Right renal cortex interstitium (tissue), 3 donors: ENCODE measurements at places on chromosomes 3 and 15.

DNA sequence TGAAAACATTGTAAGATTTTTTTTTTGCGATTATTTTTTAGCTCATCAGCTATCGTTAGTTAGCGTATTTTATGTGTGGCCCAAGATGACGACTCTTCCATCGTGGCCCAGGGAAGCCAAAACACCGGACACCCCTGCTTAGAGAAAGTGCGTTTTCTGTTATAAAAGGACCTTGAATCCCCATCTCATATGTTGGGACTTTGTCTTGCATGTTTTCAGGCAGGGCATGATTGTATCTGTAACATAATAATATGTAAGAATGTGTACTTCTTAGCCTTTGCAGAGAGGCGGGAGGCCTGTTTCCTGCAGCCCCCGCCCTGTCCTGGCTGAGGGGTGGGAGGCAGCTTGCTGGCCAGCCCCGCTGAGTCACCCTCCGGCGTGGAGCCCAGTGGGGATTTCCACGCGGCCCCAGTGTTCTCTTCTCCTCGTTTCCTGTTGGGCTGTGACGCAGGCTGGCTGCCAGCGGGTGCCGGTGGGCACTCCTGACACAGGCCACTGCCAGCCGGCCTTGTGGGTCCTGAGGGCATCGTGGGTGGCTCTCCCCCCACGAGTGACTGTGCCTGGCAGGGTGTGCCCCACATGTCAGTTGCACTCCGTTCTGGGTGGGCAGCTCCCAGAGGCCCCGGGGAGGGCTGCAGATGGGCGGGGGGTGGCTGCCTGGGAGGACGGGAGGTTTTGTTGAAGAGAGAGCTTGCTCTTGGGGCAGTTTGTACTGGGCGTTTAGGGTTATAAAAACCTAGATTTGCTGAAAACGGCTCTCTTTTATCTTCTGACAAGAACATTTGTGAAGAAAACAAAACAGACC, 55.6 kb downstream of the SMAD3 start:
- no peak for DNase-seq

GRCh38 chr3:39183211-39184080, 8.9 kb downstream of the XIRP1 start:
- no peak for DNase-seq

GRCh38 chr15:68821190-68821840, 620 bp upstream of the ANP32A start:
- DNase-seq = no peak

DNA sequence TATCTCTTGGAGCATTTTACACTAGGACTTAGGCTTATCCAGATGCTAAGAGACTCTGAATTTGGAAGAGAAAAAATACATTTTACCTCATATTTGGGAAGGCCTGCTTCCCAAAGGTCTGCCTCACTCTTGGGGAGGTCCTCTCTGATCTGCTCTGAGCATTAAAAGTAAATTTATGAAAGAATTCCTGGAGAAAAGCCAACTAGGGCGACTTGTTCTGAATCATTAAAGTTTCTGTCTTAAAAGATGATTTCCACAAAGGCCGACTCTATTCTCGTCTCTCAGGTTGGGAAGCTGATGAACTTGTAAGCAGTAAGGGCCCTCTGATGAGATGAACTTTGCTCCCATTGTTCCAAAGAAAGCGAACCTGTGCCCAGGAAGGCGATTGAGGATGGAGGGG, 48.7 kb upstream of the HES1 start:
- no peak for DNase-seq

- peak; percentile 14 for DNase-seq
Measured at GRCh38 chr3:58577269-58577821, at the start of gene FAM107A. Gene FAM107A, minus strand, starts transcription at chr3:58577391. Its CDS starts 7,531 bp downstream, at chr3:58569860.

DNA sequence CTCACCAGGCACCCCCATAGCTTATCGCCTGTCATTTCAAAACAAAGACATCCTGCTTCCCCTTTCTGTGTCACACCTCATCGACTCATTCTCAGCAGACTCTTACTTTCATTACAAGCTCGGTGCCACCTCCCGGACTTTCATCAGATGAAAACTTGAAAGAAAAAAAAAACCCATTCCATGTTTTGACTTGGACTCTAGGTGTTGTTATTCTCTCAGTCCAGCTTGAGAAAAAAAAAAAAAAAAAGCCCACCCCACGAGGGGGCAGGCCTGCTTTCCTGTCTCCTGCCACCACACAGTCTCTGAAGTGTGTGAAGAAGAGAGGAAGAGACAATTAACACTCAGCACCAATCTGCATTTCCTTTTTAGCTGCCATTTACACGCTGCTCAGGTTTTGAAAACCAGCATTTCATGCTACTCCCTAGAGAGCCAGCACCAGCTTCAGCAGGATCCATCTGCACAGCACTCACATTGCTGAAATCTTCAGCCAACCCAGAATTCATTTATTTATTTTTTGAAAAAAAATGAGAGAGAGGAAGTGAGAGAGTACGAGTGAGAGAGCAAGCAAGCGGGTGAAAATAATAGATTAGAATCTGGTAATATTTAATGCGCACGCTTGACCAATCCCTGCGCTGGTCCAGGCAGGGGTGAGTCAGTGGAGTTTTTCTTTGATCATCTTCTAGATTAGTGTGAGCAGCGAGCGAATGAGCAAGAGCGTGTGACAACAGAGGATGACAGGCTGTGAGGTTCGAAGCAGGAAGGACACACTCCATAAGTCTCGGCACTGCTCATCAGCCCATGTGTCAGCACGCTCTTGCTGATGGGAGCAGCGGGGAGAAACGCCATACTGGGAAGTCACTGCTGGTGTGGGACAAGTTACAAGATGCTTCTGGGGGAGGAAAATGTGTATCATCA, 23.5 kb downstream of the ZNF80 start:
- no peak for DNase-seq

- no peak for DNase-seq
Measured at GRCh38 chr3:37957539-37957936, 33.0 kb upstream of the VILL start.

GRCh38 chr15:87577336-87577735, 679.2 kb downstream of the NTRK3 start:
- no peak for DNase-seq

DNA sequence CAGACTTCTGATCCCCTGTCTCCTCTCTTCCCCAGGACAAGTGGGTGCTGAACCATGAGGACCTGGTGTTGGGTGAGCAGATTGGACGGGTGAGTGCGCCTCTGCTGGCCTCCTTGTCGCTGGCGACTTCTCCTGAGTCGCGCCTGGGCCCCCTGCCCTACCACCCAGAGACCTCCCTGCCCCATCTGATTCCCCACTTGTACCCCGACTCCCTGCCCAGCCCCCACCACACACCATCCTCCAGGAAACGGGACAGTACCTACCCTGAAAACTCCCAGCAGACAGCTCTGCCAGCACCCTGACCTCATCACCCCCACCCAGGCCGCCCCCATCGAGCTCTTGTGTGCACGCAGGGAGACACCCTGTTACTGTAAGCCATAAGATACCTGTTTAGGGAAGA, 7.7 kb downstream of the FES start:
- no peak for DNase-seq

GRCh38 chr3:167712445-167712844, 22.2 kb downstream of the PDCD10 start:
- no peak for DNase-seq

- no peak for DNase-seq
Measured at GRCh38 chr3:1442271-1442670, 349.4 kb downstream of the CNTN6 start.

- no peak for DNase-seq
Measured at GRCh38 chr3:42351207-42351606, 59.2 kb downstream of the LYZL4 start.

GRCh38 chr3:110419601-110420000, 652.0 kb upstream of the NECTIN3 start:
- DNase-seq = no peak

DNA sequence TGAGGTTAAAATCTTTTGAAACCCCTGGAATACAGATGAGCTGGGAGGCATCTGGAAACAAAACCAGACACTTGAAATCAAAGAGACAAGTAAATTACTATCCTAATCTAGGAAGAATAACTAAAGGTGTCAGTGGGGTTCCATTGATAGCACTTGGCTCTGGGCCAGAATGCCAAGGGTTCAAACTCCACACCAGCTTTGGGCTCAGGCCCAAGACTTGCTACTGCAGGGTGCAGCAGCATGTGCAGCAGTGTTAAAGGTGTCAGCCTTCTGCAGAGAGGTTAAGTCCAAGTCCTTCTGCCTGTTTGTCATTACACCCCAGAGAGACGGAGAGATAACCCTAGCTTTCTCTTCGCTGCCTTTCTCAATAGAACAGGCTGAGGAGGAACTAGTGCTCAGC, 273.9 kb downstream of the TIGIT start:
- DNase-seq = no peak

GRCh38 chr3:196355668-196356067, 17.5 kb upstream of the TM4SF19 start:
- no peak for DNase-seq

DNA sequence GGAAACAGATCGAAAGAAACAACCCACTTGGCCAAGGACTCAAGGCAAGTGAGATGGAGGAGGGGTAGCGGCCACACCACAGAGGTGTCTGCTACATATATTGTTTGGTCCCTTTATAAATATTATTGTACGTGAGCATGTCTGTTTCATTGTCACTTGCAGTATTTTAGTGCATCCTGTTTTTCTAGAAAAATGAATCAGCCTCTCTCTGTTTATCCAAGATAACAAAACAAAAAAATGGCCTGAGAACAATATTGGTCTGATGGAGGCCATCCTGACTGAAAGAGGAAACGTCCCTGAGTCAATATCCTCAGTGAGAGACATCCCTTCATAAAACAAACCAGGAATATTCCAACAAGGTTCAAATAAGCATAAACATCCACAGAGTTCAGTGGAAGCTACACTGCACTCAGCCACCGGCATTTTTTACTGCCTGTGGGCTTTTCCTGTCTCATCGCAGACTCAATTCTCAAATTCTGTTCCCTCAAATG, 42.0 kb downstream of the WWTR1 start:
- DNase-seq = no peak

DNA sequence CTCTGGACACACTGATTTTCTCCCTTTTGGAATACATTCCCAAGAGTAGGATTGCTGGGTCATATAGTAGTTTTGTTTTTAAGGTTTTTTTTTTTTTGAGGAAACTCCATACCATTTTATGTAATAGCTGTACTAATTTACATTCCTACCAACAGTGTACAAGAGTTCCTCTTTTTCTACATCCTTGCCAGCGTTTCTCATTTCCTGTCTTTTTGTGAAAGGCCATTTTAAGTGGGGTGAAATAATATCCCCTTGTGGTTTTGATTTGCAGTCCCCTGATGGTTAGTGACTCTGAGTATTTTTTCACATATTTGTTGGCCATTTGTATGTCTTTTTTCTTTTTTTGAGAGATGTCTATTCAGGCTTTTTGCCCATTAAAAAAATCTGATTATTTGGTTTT, 1205.5 kb downstream of the ROBO1 start:
- no peak for DNase-seq

GRCh38 chr3:86547692-86548091, 443.3 kb downstream of the VGLL3 start:
- DNase-seq = no peak

DNA sequence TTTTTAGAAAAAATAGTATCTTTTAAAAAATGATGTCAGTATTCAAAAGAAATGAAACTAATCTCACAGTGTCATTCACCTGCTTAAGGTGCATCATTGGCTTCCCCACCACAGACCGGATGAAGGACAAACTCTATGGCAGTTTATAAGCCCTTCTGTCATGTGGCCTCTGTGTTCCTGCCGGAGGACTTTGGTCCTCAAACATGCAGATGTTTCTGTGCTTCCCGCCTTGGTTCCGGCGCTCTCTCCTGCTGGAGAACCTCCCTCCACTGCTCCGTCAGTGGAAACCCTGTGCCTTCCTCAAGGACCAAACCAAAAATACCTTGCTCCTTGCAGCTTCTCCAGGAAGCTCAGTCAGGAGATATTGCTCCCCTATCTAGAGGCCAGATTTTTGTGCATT, 326.3 kb downstream of the UACA start:
- DNase-seq = no peak

GRCh38 chr3:170602556-170602955, 16.7 kb upstream of the SLC7A14 start:
- DNase-seq = no peak

DNA sequence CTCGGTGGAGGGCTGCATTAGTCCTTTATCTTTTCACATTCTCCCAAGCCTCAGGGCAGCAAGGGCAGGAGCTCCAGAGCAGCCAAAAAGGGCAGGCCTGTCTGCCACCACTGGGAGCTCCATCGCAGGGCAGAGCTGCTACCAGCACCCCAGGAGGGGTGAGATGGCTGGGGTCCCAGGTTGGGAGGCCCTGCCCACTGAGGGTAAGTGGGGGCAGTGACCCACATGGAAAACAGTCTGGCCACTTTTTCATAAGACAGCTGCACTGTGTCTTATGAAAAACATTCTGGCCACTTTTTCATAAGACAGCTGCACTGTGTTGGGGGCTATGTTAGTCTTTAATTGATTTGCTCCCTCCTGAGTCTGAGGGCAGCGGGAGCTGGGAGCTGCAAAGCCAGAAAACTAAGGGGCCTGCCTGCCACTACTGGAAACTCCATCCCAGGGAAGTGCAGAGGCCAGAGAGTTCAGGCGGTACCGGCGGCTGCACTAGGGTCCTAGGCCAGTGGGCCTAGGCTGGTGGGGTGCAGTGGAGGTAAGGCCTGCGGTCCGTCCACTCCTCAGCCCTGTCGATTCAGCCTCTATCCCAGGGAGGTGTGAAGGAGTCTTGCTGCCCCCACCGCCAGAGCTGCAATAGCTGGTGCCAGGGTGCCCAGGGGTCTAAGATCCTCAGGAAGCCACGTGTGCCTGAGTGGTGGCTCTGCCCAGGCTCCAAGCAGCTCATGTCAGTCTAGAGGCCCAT, 45.4 kb downstream of the TMCO5A start:
- no peak for DNase-seq

GRCh38 chr3:134314588-134315285, 59.5 kb downstream of the AMOTL2 start:
- DNase-seq = no peak

DNA sequence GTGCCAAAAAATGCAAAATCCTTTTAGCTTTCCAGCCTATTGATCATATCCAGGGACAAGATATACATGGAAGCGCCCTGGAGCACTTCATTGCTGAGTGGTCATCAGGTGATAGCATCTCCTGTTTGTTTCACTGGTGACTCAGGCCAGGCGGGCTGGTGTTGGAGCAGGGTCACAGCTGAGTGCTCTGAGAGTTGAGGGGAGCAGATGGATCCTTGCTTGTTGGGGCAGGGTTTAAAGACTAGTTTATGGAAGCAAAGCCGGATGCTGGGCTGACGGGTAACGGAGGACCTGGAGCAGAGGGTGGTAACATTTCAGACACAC, 405.0 kb upstream of the TPM1 start:
- no peak for DNase-seq

DNA sequence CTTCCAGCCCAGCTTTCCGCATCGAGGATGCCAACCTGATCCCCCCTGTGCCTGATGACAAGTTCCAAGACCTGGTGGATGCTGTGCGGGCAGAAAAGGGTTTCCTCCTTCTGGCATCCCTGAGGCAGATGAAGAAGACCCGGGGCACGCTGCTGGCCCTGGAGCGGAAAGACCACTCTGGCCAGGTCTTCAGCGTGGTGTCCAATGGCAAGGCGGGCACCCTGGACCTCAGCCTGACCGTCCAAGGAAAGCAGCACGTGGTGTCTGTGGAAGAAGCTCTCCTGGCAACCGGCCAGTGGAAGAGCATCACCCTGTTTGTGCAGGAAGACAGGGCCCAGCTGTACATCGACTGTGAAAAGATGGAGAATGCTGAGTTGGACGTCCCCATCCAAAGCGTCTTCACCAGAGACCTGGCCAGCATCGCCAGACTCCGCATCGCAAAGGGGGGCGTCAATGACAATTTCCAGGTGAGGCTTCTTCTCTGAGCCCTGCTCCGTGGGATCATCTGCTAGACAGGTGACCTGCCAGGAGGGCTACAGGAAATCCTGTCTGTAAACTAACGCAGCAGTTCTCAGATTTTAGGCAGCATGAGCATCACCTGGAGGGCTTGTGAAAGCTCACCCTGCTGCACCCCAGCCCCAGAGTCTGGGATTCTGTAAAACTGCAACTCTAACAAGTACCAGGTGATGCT, 1.6 kb downstream of the THBS1 start:
- DNase-seq = no peak
